GF-D8 (cell line): ENCODE measurements at places on chromosomes 11 and 22.

DNA sequence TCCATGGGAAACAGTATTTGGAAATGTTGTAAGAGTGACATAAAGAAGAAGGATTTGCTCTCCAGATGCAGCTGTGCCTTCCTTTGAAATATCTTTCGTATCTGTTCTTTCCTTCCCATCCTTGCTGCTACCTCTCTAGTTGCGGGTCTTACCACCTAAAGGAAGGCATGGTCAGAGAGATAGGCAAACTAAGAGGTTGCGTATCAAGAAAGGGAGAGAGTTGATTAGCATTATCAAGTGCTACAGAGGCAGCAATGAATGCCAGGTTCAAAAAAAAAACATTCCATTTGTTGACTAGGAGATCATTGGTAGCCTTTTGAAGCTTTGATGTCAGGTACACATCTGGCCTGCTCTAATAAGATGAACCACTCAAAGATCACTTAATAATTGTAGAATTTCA lies 4.6 kb downstream of the GTPBP1 start:
- DNase-seq = no peak

GRCh38 chr11:116037861-116038260 lies 533.6 kb upstream of the CADM1 start:
- DNase-seq = no peak

DNA sequence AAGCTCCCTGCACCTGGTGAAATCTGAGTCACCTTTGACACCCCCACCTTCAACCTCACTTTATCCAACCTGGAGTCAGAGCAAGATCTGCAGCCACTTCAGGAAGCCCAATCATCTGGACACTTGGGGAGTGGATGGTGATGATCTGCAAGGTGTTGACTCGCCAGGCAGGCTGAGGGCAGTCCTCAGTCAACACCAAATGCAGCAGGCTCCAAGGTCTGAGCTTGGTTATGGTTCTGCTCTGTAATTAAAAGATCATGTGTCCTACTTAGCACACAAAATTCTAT lies 446.9 kb downstream of the BRD1 start:
- DNase-seq = no peak

- DNase-seq = no peak
These were observed 121.3 kb downstream of the APOL5 start for GRCh38 chr22:35838855-35839576.

- DNase-seq = no peak
These were observed 505.3 kb downstream of the OPCML start for GRCh38 chr11:133026952-133027351.

- DNase-seq = no peak
These were observed 117.8 kb downstream of the SERGEF start for GRCh38 chr11:17894929-17895658.

GRCh38 chr11:83039566-83039965 lies 32.1 kb downstream of the RAB30 start:
- DNase-seq = no peak

- DNase-seq = no peak
These were observed 64.4 kb upstream of the HORMAD2 start for GRCh38 chr22:30015846-30016245.

GRCh38 chr11:83574519-83574918 lies 288.4 kb upstream of the CCDC90B start:
- DNase-seq = no peak

DNA sequence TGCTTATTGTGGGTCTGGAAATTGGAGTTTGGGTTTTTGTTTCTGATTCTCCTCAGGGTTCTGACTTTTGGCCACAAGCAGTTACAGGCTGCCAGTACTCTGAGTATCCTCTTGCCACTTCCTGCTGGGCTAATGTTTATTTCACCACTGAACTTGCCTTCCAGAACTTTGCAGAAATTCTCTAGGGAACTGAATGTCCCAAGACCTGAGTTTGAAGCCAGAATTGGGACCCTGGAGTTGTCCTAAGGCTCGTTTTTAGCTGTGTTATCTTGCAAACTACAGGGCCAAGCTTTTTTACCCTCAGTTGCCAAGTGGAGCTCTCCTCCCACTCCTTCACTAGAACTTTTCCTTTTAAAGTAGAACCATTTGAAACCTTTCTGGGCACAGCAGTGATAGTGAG lies 89.9 kb downstream of the FAT3 start:
- no peak for DNase-seq

DNA sequence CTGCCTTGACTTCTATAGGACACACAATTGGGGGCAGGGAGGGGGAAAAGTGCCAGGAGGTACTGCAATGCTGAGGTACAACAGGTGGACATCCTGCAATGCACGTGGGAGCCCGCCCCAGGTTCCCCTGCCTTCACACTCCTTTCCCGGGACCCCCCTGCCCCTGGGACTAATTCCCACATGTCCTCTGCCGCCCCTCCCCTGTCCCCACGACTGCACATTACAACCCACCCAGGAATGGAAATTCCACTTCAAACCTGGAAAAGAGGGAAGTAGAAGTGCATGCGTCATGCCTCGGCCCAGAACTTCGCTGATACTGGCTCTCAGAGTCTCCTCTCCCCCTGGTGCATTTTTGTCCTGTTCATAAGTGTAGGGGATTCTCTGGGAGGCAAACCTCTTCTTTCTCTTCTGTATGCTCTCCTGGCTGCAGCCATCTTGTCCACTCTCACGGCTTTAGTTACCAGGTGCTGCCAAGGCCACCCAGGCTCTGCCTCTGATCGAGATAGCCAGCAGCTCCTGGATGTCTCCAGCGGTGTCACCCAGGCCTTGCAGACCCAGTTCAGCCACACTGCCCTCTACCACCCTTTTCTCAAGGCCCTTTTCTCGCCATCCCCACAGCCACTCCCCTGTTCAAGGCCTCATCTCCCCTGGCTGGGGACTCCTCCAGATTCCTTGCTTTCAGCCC lies 43.7 kb downstream of the GDPD5 start:
- no peak for DNase-seq

DNA sequence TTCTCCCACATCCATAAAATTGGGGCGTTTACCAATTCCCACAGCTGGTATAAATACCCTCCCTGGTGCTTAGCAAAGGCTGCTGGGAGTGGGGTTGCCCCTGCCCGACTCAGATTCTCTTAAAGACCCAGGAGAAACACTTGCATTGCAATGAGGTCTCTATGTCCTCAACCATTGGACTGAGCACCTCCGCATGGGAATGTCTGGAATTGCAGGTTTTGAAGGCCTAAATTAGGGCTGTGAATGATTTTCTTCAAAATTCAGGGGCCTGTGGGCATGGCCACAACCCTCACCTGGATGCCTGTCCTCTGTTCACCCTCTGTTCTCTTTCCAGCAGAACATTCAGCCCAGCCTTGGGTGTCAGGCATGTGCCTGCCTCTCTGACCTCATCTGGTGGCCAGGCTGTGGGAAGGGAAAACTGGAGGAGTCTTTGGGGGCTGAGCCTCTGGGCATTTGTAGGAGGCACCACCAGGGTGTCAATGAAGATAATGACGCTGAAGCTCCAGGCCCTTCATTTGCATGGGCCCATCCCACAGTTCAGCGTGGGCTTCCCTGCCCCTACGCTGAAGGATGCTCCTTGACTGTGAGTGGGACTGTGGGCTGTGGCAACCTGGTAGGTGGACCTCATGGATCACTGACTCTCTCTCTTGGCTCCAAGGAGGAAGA lies 52.7 kb upstream of the MYEOV start:
- no peak for DNase-seq

DNA sequence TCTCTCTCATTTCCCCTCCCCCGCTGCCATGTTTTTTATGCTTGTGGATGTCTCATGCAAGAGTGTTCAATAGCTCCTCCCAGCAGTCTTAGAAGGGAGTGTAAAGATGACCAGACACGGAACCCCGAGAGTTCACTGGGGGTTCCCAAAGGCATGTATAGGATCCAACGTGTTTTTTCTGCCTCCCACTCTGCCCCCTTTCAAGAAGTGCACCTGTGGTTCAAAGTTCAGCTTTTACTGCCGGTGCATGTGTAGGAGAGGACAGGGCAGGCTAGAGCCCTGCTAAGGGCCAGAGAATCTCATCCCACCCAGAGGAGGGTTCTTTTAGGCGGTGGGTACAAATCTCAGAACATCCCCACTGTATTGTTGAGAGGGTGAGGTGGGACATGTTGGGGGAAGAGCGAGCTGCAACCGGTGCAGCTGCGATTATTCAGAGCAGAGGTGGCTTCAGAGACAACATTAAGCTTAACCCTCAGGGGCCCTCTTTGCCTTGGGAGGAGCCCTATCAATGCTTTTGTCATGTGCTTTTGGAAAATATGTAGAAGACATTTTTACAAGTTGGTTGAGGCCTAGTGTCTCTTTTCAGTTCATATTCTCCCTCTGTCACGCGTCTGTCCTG lies 14.5 kb downstream of the MIF start:
- no peak for DNase-seq

GRCh38 chr11:122205036-122205435 lies 89.0 kb upstream of the BLID start:
- DNase-seq = no peak

DNA sequence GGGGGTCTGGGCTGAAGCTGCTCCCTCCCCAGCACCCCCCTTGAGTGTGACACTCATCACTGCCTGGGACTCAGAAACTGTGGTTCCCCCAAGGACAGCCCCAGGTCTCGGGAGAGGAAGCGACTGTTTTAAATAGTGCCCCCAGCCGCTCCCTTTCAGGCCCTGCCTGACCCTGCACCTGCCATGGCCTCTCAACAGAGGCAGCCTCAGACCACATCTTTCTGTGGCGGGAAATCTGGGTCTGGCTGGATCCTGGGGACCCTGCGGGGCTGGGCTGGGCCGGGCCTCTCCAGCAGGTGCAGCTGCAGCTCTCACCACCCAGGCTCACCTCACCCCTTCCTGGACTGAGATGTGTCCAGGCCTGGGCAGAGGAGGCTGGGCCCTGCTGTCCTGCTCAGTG lies 3.7 kb upstream of the IGLL1 start:
- no peak for DNase-seq

GRCh38 chr11:74354036-74354435 lies 42.6 kb upstream of the P4HA3 start:
- DNase-seq = no peak

DNA sequence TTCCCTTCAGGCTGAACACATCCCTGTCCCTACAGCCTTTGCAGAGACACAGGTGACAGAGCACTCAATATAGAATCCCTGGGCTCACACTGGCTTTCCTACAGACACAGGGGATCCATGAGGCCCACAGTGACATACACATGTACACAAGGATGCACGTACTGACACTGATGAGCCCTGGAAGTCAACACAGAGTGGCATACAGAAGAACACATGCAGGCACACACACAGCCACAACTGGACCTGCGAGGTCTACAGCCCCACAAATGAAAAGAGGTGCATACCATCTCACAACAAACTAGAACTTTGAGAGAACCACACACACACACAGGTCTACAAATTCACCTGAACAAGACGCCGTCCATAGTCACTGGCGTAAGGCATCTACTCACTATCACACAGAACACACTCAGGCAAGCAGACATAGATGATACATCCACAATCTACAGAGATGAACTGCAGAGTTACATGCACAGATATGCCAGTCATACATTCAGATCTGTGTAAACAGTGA lies 3.5 kb upstream of the ZNF74 start:
- DNase-seq = no peak

GRCh38 chr11:123799438-123799837 lies 6.7 kb downstream of the OR6M1 start:
- DNase-seq = no peak

- DNase-seq = no peak
These were observed 13.2 kb upstream of the HDHD5 start for GRCh38 chr22:17172029-17172833.

DNA sequence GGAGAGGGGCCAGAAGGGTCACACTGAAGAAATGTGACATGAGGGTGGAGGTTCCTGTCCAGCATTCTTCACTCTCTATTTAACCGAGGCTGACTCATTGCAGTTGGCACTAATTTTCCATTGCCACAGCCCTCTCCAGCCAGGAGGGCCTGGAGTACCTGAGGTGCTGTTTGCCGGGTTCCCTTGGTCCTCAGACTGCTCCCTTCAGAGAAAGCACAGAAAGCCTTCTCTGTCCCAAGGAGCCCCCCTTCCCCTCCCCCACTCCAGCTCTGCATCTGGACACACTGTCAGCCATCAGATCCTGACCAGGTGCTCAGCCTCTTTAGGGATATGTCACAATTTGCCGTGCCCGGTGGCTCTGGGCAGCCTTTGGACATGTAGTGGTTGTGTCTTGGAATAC lies 3.2 kb upstream of the C11orf91 start:
- no peak for DNase-seq

DNA sequence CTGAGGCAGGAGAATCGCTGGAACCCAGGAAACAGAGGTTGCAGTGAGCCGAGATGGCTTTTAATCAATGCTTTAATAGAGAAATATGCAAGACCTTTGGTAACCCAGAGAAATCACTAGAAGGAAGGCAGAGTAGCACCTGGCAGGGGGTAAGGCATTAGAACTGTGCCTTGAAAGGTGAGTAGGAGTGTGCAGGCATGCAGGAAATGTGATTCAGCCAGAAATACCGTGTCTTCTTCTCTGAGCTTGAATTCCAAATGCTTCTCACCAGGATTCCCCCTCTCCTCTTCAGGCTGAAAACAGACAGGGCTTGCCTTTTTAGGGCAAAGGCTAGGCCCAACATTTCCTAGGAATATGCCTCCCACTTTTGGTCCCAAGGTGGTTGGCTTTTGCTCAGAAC lies 51.0 kb downstream of the OR4D9 start:
- no peak for DNase-seq

DNA sequence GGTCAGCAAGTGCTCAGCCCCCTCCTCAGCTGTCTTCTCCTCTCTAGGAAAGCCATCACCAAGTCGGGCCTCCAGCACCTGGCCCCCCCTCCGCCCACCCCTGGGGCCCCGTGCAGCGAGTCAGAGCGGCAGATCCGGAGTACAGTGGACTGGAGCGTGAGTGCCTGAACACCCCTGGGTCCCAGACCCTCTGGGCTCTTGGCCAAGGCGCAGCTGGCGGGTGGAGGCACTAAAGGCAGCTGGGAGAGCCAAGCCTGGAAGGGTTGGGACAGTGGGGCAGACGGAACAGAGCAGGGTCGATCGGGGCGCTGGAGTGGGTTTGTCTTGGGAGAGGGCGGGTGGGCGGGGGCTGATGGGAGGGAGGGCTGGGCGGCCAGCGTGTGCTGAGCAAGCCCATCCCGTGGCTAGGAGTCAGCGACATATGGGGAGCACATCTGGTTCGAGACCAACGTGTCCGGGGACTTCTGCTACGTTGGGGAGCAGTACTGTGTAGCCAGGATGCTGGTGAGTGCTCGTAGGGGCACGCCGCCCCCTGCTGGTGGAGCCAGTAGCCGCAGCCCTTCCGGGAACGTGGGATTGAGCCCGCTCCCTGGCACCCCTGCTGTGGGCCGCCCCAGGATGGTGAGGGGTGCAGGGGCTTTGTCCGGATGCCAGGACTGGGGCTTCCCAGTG lies 14.1 kb upstream of the MDK start:
- DNase-seq = no peak

GRCh38 chr11:134889832-134890231 lies 477.8 kb upstream of the B3GAT1 start:
- DNase-seq = no peak

- no peak for DNase-seq
These were observed 166.3 kb upstream of the NAV2 start for GRCh38 chr11:19546325-19546724.

- no peak for DNase-seq
These were observed 170.0 kb downstream of the NCAM1 start for GRCh38 chr11:113131036-113131775.

GRCh38 chr11:76156971-76157427 lies 49.3 kb downstream of the WNT11 start:
- no peak for DNase-seq
